ENCODE measurements at places on chromosomes 16 and 17.

DNA sequence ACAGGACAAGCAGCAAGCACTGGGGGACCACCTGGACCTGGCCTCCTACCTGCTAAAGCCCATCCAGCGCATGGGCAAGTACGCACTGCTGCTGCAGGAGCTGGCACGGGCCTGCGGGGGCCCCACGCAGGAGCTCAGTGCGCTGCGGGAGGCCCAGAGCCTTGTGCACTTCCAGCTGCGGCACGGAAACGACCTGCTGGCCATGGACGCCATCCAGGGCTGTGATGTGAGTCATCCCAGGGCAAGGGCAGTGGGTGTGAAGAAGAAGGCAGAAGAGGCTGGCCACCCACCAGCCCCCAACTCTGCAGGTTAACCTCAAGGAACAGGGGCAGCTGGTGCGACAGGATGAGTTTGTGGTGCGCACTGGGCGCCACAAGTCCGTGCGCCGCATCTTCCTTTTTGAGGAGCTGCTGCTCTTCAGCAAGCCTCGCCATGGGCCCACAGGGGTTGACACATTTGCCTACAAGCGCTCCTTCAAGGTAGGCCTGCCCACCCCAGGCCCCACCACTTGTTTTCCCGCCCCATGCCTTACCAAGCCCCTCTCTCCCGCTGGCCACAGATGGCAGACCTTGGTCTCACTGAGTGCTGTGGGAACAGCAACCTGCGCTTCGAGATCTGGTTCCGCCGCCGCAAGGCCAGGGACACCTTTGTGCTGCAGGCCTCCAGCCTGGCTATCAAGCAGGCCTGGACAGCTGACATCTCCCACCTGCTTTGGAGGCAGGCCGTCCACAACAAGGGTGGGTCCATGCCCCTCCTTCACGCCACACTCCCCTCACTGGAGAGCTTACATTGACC, 7.3 kb downstream of the PLEKHG4 start:
- DNase-seq = peak; percentile 28

- DNase-seq = no peak
Observed at GRCh38 chr17:69856946-69857345, 218.1 kb upstream of the KCNJ16 start.

- DNase-seq = peak; percentile 47
Observed at GRCh38 chr17:6413065-6413464, 21.9 kb downstream of the AIPL1 start.

- DNase-seq = no peak
Observed at GRCh38 chr16:57636184-57636583, 7.8 kb downstream of the ADGRG1 start.

DNA sequence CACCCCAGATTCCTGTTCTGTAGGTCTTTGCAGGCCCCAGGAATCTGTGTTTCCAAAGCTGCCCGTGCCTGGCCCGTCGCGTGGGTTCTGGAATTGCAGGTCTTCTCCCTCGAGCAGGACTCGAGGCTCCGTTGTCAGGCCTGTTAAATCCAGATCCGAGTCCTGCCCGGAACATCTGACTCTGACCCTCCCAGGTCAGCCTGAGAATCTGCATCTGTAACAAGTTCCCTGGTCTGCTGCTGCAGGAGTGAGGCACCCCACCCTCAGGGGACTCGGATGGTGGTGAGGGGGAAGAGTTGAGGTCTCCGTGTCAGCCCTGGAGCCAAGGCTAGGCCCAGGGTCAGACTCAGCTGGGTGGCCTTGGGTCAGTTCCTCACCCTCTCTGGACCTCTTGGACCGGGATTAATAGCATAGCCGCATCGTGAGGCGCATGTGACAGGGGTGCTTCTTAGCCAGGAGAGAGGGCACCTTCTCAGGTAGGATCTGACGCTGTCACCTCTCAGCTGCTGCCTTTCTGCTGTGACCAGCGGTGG, 8.8 kb downstream of the SPIRE2 start:
- DNase-seq = no peak

Measured in fibroblast of mammary gland (primary cell).